Left renal pelvis (tissue), 4 donors: ENCODE measurements at places on chromosomes 5 and 9. TPM values are rescaled to one million over a fixed set of nuclear protein-coding genes. Genes with fewer than 3 reads are reported as not detected.

IL31RA gene
- 0.07 TPM for polyA plus RNA-seq

DAB2 gene
- 125 TPM for polyA plus RNA-seq

SLIT3 gene
- 82.0 TPM for polyA plus RNA-seq

PAPPA gene
- polyA plus RNA-seq = 4.2 TPM

DNA sequence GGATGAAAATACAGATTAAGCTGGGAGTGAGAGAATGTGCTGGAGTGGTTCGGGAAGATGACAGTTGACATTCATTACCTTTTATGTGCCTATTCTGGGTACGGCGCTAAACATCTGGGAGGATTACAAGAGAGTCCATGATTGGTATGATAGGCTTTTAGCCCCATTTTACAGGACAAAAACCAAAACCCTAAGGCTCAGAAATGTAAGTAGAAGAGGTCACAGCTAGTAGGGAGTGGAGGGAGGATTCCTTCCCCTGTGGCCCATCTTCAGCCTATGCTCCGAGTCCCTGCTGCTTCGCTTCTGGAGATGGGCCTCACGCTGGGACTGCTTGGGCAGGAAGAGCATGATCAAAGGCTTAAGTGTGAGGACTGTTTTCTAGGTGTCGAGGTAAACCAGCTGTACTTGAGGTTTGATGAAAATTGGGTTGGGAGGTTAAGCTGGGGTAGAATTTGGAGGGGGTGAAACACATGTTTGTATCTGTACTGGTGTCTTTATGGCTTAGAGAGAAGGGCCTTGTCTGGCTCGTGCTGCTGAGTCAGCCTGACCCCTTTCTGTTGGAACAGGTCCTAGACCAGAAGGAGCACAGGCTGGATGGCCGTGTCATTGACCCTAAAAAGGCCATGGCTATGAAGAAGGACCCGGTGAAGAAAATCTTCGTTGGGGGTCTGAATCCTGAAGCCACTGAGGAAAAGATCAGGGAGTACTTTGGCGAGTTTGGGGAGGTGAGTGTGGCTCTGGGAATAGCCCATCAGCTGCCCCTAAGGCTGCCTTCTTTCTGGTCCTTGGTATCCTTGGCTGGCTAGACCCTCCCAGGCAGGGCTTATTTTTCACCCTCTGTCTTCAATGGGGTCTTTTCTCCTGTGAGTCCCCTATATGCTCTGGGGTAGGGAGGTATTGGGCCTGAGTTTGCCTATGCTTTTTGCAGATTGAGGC, 2.1 kb downstream of the HNRNPAB start:
- DNase-seq = no peak

GRCh38 chr5:123178683-123179082, 89.6 kb downstream of the PRDM6 start:
- DNase-seq = no peak

- DNase-seq = no peak
Measured at GRCh38 chr9:68798423-68798822, 93.4 kb downstream of the PIP5K1B start.
